Hematopoietic multipotent progenitor cell treated with erythropoietin and hydrocortisone succinate and interleukin-3 and kit ligand, for 4 days (in vitro differentiated cells): ENCODE measurements at places on chromosomes 11 and 22.
A peak's percentile ranks its signal among the peaks of the same experiment; 100 is the strongest.

DNA sequence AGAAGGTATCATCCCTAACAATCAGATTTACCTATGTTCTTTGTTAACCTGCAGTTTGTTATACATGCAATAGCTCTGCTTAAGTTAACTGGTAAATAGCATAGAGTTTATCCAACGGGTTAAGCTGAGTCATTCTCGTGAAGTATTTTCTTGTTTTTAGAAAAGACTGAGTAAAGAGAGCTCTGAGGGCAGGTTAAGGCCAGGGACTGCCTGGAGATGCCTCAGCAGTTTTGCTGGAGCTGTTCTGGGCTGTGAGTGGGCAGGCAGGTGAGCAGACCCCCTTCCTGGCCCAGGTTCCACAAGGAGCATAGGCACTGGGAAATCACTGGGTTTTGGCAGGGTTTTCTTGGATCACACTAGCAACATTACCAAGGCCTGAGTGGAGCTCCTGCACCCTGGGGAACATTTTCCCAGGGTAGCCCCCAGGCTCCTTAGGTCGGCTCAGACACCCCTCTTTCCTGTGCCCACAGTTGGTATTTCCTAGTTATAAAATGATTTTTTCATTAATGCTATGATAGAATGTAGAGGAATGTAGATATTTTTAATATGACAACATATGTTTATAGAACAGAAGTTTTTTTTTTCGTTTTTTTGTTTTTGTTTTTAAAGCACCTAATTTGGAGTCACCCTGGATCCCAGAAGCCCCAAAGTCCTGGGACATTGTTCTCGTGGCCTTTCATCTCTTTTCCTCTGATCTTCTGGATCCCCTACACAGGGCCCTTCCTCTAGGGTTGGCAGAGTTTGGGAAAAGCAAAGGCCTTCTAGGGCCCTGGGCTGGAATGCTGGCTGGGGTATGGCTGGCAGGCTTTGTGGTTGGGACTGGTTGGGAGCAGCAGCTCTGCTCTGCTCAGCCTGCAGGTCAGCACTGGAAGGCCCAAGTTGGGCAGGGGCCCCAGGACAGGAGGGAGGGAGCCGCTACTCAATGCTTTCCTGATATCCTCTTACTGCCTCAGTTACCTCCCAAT, 26.7 kb downstream of the IRAG1 start:
- peak; percentile 30 for DNase-seq

DNA sequence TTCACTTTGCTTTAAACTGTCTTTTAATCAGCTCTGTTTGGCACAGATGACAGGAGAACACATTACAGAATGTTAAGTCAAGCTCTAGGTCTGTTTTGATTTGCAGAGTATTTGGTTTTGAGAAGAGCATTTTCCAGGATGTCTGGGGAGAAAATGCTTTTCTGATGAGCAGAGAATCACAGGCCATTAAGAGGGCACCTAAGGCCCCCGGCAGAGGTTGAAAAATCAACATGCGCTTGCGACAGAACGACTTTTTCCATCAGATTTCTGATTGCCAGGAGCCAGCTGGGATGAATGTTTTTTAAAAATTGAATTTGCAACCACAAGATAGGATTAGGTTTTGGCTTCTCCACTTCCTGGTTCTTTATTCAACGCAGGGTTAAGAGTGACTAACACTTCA, 304.5 kb downstream of the JRKL start:
- DNase-seq: no peak

DNA sequence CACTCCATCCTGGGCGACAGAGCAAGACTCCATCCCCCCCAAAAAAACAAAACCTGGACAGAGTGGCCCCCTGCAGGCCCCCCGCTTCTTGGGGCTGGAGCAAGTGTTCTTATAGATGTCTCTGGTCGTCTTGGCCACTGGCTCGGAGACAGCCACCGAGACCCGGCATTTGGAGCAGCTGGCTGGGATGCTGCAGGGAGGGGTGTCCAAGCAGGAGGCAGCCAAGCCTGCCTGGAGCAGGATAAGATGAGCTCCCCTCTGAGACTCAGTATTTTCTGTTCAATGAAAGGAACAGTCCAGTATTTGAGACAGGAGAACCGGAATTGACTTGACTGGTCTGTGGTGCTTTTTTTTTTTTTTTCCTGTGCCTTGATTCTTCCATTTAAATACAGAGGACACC, 44.5 kb downstream of the BCR start:
- no peak for DNase-seq

DNA sequence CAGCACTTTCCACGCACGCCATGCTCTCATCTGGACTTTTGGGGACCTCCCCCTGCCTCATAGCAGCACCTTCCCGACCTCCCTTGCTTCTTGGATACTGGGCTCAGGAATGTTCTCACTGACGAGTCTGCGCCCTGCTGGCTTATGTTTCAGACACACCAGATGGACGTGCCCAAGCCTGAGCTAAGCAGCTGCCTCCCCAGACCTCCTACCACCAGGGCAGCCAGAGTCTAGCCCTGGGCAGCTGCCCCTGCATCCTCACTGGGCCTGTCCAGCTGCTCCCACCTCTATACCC, 13.2 kb upstream of the RGL4 start:
- no peak for DNase-seq

GRCh38 chr11:115170133-115170815, 333.9 kb downstream of the CADM1 start:
- peak; percentile 58 for DNase-seq

DNA sequence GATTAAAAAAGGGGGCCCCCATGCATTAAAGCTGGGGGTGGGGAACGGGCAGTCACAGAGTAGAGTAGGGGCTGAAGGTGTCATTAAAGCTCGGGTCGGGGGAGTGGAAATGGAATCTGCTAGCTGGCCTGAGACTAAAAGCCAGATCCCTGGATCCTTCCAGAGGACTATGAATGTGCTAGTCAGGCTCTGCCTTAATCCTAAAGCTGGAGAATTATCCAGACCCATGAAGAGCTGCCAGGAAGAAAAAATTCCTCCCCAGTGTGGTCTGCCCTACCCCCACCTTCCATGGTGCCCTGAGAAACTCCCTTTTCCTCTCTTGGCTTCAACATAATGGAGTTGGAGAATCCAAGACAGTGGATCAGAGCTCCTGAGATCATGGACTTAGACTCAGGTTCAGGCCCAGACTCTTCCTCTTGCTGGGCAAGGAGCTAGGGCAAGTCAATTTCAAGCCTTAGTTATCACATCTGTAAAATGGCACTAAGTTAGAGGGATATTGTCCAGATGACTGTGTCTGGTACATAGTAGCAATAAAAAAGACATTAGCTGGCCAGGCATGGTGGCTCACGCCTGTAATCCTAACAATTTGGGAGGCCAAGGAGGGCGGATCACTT, 24.0 kb upstream of the SMTN start:
- no peak for DNase-seq

DNA sequence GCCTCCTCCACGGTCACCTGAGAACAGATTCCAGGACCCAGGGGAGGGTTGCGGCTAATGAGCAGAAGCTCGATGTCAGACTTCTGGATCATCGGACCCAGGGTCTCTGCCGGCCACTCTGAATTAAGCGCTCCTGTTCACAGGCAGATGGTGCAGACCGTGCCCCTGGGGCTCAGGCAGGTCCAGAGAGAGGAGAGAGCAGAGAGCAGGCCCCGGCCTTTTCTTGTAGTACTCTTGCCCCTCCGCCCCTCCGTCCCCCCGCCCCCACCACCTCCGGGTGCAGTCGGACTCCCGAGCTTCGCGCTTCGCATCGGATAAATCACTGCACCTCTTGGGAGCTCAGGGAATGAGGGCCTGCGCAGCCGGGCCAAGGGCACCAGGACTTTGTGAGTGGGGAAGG, 50.3 kb downstream of the RPS6KA4 start:
- no peak for DNase-seq

- DNase-seq: no peak
Measured at GRCh38 chr22:47040486-47041270, 278.2 kb downstream of the TBC1D22A start.

GRCh38 chr11:27770576-27770975, 70.3 kb upstream of the BDNF start:
- no peak for DNase-seq

DNA sequence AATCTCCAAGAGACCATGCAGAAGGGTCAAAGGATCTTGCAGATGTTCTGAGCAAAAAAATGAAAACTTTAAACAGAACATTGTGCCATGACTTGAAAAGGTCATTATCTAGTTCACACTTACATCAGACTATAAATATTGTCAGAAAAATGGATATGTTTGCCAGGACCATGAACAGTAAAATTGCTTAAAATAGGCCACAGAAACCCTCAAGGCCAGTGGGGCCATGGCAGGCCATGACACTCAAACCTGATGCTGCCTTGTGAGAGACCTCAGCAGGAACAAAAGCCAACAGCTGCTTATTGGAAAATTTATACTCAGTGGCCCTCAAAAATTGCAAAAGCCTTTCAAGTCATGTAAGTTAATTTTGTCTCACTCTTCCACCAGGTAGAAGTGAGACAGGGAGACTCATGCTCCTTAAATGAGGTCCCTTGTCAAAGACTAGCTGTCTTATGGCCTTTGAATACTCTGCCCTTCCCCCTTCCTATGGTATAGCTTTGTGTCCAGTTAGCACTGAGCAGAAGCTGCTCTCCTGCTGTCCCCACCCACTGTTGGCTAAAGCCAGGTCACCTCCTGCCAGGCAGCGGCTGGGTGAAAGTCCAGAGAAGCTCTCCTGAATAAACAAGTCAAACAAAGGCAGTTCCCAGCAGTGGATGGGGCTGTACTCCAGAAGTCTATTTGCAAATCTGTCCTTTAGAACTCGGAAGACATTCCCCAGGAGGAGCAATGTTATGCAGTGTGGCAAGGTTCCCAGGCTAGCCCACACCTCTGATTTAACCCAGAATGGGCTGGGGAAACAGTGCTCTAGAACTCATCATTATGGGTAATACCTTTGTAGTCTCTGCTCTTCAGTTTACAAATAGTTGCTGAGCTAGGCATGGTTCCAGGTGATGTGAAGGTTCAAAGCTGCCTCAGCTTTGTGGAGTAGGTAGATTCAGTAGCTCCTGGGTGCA, 21.4 kb downstream of the ADM start:
- no peak for DNase-seq

GRCh38 chr11:8488395-8488794, 105.6 kb downstream of the STK33 start:
- no peak for DNase-seq

DNA sequence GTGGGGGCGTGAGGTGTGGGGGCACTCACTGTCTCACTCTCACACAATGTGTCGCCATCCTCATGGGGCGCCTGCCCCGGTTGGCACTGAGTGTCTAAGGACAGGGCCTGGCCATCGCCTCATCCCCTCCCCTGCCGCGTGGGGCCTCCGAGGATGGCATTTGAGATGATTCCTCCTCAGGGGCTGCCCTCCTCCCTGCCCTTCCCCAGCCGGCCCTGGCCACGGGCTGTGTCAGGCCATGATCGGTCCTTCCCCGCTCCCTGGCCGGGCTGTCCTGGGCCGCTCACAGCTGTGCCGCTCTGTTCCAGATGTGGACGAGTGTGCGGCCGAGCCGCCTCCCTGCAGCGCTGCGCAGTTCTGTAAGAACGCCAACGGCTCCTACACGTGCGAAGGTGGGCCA, 4.5 kb downstream of the CRELD2 start:
- DNase-seq: no peak

GRCh38 chr22:36765131-36765942, 10.6 kb downstream of the IFT27 start:
- DNase-seq: no peak

DNA sequence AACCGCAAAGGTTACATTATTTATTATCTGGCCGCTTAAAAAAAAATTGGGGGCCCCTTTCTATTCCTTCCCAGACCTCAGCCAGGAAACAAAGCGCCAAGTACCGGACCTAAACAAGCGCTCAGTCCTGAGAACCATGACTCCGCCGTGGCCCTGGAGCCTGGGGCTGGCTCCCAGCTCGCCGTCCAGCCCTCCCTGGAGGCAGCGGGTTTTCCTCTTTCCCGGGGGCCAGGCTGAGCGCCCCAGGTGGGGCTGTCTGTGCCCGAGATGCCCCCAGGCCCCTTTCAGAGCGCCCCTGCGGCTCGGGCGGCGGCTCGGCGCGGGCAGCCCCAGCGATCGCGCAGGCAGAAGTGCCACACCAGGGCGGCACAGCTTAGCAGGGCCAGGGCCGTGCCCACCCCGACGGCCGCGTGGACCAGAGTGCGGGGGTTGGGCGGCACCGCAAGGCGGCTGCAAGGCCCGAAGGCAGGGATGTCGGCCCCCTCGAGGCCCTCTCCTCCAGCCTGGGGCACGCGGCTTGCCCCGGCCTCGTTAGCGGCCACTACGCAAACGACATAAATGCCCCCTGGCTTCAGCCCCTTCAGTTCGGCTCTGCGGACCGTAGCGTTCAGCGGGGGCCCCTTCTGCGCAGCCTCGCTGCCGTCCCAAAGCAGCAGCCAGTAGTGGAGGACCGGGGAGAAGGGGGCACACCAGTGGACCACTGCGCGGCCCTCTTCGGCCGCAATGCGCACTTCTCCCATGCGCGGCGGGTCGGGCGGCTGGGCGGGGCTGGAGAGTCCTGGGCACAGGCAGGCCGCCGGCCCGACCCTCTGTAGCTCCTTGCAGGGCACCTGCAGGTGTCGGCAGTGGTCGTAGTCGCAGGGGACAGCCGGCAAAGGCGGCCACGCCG, 1.6 kb downstream of the LRRN4CL start:
- DNase-seq: no peak

- DNase-seq: no peak
Measured at GRCh38 chr11:3370311-3370870, 8.6 kb downstream of the ZNF195 start.

- DNase-seq: peak; percentile 39
Measured at GRCh38 chr11:118156531-118157185, 4.0 kb upstream of the SCN4B start.

- no peak for DNase-seq
Measured at GRCh38 chr11:2169005-2169378, 2.6 kb downstream of the TH start.

GRCh38 chr11:63508745-63509144, 2.9 kb downstream of the LGALS12 start:
- DNase-seq: no peak

DNA sequence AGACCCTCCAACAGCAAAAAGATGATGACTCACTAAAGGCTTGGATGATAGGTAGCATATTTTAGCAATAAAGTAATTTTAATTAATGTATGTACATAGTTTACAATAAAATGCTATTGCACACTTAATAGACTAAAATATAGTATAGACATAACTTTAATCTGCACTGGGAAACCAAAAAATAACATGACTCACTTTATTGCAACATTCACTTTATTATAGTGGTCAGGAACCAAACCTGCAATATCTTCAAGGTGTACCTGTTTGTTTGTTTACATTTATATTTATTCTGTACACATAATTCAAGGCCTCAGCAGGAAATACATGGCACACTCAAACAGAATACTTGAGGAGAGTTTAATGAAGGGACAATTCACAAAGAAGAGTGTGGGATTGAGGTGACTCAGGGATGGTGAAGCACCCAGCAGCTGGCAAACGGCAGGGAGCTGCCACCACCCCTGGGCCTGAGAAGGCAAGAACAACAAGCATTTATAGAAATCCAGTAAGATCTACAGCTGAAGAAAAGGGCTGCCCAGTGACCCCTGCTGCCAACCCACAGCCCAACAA, 51.5 kb upstream of the POU2AF2 start:
- DNase-seq: no peak

DNA sequence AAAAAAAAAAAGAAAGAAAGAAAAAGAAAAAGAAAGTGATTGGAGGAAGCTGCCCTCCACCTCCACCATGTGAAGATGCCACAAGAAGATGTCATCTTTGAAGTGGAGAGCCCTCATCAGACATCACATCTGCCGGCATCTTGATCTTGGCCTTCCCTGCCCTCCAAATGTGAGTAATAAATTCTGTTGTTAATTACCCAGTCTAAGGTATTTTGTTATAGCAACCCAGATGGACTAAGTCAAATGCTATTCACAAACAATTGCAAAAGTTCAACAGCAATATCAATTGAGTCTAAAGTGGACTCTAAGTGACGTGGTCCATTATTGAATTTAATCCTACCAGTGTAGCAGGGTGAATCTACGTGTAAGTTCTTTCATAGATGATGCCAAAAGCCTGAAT, 55.9 kb upstream of the NUP160 start:
- DNase-seq: no peak

- no peak for DNase-seq
Measured at GRCh38 chr22:41842996-41843970, 10.4 kb downstream of the SREBF2 start.
